Activated CD4-positive, alpha-beta T cell treated with anti-CD3 and anti-CD28 coated beads, Interleukin-10, Interleukin-2, amounts not matched to agents 100 ng/mL and 50 ng/mL, durations not matched to agents 16 hours and 8 hours (primary cell): ENCODE measurements at places on chromosomes 1 and 21.
A peak's percentile ranks its signal among the peaks of the same experiment; 100 is the strongest.

GRCh38 chr1:231983588-231984193, 357.1 kb downstream of the DISC1 start:
- no peak for DNase-seq

- no peak for DNase-seq
Measured at GRCh38 chr1:188043536-188044245, 1214.9 kb downstream of the PLA2G4A start.

DNA sequence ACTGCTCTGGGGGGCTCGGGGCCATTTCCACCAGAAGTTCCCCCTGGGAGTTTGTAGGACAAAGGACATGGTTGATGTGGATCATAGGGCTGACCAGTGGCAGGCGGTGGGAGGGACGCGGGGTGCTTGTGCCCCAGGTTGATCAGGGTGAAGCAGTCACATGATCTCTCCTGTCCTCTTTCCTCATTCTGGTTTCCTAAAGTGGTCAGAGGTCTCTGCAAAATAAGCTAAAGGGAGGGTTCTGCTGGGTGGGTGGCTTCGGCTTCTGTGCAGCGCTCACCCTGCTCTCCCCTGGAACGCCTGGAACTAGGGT, 9.2 kb downstream of the PDXK start:
- DNase-seq: no peak

- no peak for DNase-seq
Measured at GRCh38 chr1:210344706-210345105, 16.0 kb downstream of the HHAT start.

GRCh38 chr1:27555700-27556424, 48.1 kb downstream of the AHDC1 start:
- DNase-seq: peak; percentile 53

DNA sequence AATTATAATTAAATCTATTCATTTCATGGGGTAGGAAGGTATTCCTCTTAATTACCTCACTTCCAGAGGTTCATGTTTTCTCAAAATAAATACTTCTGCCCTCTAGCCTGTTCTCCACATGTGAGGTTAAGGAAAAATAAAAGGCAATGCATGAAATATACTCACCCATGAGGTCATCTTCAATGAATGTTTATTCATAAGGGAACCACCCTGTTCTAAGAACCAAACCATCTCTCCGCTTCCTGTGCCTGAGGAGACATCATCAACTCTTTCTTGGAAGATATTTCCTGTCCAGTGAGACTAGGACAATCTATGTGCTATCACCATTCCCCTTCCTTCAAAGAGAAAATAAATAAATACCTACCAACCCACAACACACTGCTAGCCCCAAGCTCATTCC, 513.7 kb upstream of the PLXNA2 start:
- DNase-seq: no peak

DNA sequence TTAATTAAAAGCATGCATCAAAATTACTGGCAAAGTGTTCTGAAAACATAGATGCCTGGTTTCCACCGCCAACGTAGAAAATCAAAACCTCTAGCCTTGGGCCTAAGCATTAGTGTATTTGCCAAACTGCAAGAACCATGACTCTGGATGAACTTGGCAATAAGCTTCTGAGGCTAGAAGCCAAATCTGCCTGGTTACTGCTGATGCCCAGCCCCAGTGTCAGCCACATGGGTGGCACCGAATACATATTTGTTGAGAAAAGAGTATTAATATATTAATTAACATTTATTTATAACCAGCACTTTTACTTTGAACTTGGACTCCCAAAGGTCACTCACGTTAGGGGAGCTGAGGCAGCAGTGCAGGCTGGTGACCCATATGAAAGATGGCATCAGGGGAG, 140.6 kb upstream of the HMGB4 start:
- DNase-seq: no peak
